ENCODE measurements at places on chromosomes 3 and 15.

DNA sequence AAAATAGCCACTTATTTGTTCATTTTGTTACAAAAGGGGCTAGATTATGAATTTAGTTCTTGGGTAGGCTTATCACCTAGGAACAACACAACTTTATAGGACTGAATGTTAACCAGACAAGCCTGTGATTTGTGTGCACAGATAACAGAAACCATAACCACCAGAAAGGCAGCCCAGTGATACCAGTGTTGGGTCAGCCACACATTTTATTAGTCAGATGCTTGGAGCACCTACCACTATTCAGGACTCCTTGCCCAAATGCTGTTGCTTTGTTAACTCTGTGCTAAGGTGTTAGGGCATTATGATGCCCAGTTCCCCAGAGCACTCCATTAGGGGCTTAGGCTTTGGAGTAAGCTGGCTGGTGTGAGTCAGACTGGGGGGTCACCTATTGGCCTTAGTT, 22.5 kb downstream of the PLCL2 start:
- DNase-seq, result no peak

DNA sequence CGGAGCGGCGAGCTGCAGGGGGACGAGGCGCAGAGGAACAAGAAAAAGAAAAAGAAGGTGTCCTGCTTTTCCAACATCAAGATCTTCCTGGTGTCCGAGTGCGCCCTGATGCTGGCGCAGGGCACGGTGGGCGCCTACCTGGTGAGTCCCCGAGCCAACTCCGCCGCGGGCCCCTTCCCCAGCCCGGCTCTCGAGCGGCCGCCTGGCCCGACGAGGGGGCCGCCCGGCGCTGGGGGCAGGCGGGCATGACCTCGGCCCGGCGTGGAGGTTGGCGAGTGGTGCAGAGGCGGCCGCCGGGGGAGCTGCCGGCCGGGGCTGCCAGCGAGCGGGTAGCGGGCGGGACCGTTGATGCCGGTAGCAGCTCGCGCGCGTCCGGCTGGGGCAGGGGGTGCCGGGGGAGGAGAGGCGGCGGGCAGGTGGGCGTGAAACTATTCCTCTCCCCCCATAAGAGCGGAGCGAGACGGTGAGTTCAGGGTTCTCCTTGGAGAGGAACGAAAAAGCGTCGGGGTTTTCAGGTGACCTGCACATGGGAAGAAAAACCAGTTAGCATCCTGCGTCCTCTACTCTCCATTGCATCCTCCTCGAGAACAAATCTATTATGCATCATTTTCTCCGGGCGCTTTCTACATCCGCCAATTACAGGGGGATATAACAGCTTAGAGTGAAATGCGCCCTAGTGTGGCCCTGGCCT, 585 bp downstream of the SLCO3A1 start:
- DNase-seq, result no peak

DNA sequence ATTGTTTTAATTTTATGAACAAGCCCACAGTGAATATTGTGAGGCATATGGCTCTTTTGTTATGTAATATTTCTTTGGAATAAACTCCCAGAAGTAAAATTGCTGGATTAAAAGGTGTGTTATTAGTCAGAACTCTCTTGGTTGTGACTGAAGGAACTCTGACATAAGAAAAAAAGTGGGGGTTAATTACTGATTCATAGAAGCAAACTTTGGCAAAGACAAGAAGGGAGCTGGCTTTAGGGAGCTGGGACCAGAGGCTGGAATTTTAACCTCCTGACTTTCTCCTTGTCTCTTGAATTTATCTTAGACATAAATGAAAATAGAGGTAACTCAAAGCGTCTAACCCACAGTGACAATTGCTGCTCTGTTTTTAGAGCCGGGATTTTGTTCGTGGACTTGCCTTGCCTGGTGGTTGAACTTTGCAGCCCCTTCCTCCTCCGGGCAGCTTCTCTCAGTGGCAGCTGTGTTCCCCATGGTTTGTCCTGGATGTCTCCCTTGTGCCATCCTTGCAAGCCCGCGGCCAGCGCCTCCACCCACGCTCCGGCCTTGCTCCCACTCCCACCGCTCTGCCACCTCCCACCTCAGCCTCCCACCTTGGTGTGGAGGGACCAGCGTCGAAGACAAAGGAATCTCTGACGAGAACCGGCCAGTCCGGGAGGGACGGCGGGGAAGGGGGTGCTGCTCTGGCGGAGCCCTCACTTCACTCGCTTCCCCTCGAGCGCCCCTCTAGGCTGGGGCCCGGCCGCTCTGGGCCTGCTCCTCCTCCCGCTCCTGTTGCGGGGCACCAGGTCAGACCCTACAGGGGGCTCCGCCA, 28.0 kb downstream of the ARHGAP31 start:
- no peak for DNase-seq

DNA sequence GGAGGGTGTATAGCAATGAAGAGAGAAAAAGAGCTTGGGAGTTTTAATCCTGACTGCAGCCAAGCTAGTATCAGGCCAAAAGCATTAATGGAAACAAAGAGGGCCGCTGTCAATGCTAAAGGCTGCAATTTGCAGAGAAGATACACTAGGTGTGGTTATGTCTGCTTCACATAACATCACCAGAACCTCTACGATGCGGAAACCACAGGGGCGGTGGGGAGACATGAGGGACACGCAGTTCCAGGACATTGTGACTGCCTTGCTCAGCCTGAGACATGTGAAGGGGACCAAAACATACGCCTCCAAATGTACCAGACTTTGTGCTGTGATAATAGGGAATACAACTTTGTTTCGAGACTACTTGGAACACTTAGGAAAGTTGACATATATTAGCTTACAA, 88.4 kb downstream of the APBA2 start:
- no peak for DNase-seq

DNA sequence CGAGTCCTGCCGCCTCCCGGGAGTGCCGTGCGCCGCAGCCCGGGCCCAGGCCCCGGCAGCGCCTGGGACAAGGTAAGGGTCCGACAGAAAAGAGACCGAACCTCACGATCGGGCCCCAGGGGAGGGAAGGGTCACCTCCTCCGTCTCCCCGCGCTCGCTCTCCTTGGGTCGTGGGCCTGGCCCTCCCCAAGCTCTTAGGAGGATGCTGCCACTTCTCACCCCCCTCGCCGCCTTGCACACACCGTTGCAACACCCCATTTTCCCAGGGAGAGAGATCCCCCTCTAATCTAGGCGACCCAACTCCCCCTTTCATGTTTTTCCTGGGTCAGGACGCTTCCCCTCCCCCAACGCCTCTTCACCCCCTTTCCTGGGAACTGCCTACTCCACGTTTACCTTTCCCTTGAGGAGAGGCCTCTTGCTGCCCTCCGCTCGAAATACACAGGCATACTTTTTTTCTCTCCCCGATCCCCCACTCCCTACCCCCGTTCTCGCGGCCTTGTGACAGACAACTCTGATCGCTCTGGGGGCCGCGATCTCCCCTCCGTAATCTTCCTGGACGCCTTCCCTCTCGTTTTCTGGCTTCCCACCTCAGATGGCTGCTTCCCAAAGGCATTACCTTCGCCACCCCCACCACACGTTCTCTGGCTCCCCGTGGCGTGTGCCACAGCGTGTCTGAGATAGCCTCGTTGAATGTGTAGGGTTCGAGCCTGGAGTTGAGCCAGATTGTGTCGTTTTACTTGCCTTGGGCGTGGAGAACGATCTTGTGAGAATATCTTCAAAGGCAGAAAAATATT, 688 bp downstream of the SETD5 start:
- peak; percentile 18 for DNase-seq

GRCh38 chr15:21271566-21271965, 168.7 kb downstream of the POTEB3 start:
- DNase-seq, result no peak

DNA sequence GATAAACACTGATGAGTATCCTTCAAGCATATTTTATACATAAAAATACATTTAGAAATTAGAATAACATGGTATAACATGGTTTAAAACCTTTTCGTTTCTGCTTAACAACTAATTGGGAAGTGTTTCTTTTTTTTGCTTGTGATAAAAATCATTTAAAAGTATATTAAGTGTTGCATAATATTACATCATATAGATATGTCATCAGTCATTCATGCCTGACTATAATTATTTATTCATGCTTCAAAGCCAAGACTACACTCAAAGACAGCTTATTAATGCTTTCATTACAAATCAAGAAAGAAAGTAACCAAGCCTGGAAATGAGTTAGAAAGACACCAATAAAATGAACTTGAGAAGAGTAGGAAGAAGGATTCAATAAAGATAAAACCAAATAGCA, 136.6 kb upstream of the TP63 start:
- DNase-seq, result no peak

GRCh38 chr3:12916159-12916558, 74.8 kb upstream of the RPL32 start:
- no peak for DNase-seq

GRCh38 chr3:114178770-114179368, at the start of gene DRD3:
TSS of gene DRD3 (minus strand) at chr3:114179052. CDS start at chr3:114171992, 7,060 bp downstream.
- DNase-seq, result no peak

GRCh38 chr15:57703387-57703786, 3.1 kb upstream of the POLR2M start:
- no peak for DNase-seq

- no peak for DNase-seq
Measured at GRCh38 chr3:72961752-72962151, 34.9 kb upstream of the PPP4R2 start.

GRCh38 chr3:6282918-6283317, 578.0 kb upstream of the GRM7 start:
- DNase-seq, result no peak

DNA sequence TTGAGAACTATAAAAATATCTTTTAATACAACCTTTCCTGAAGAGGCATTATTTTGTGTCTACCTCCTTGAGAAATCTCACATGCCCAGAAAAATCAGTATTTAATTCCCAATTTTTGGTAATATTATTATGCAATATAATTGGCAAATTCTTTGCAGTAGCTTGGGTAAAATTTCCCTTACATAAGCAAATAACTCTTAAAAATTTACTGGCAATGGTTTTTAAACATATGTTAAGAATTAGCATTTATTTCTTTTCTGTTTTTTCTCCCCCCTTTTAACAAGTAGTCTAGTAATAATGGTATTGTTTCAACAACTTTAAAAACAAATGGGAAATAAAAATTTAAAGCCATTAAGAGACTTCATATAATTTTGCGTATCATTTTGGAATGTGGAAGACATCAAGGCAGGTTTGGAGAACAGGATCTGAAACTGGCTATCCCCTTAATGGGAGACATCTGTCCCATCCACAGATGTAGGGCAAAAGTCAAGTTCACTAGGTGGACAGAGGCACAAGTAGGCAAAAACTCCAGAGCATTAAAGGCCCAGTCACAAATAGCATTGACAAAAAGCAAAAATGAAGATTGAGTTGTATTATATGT, 89.6 kb upstream of the AADACL2 start:
- DNase-seq, result no peak

- DNase-seq, result peak; percentile 86
Measured at GRCh38 chr3:72996473-72997333, at the start of gene PPP4R2. TSS of gene PPP4R2 (plus strand) at chr3:72996811. CDS start at chr3:72997038, 227 bp downstream.

GRCh38 chr15:90933301-90933700, 952 bp upstream of the HDDC3 start:
- DNase-seq, result no peak

GRCh38 chr15:75842722-75843677, at the start of gene UBE2Q2:
TSS of gene UBE2Q2 (plus strand) at chr15:75843447. CDS start at chr15:75843667, 220 bp downstream.
- peak; percentile 37 for DNase-seq

GRCh38 chr3:149615731-149616221, 42.0 kb downstream of the WWTR1 start:
- DNase-seq, result no peak

DNA sequence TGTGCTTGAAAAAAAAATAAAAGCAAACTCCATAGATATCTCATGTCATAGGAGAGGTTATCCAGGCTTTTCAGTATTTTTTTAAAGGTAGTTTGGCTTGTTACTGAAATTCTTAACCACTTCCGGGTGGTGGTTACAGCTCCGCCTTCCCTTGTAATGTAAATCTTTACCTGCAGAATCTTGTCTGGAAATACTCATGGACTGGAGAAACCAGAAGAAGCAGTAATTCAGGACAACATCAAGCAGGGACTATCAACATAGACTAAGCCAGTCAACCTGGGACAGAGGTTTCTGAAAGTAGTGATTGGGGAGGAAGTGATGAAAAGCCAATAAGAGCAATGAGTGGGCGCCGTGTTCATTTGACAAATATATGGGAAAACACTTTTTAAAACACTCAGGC, 78.9 kb upstream of the SKOR1 start:
- no peak for DNase-seq

DNA sequence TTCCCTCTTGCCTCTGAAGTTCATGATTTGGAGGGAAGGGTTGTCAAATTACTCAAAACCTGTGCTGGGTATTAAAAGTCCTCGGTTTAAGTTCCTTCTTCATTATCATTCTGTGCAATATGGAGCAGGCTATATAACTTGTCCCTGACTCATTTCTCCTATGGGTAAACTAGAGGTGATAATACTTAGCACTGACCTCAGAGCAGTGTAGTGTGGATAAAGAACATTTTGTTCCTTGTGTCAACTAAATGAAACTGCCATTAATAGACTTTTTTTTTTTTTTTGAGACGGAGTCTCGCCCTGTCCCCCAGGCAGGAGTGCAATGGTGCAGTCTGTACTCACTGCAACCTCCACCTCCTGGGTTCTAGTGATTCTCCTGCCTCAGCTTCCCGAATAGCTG, 2.2 kb upstream of the BBX start:
- no peak for DNase-seq

GRCh38 chr3:32138545-32139104, 32.2 kb downstream of the GPD1L start:
- DNase-seq, result no peak

- no peak for DNase-seq
Measured at GRCh38 chr15:56472278-56472677, 7.3 kb upstream of the MNS1 start.

- DNase-seq, result no peak
Measured at GRCh38 chr3:43017004-43017403, 37.9 kb downstream of the GASK1A start.

DNA sequence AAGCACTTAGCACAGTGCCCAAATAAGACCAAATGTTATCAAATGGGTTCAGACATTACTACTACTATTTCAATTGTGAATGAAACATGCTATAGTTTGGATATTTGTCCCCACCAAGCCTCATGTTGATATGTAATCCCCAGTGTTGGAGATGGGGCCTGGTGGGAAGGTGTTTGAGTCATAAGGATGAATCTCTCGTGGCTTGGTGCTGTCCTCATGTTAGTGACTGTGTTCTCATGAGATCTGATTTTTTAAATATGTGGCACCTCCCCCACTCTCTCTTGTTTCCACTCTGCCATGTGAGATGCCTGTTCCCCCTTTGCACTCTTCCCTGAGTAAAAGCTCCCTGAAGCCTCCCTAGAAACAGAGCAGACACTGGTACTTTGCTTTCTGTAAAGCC, 148.7 kb upstream of the TGFBR2 start:
- DNase-seq, result no peak

DNA sequence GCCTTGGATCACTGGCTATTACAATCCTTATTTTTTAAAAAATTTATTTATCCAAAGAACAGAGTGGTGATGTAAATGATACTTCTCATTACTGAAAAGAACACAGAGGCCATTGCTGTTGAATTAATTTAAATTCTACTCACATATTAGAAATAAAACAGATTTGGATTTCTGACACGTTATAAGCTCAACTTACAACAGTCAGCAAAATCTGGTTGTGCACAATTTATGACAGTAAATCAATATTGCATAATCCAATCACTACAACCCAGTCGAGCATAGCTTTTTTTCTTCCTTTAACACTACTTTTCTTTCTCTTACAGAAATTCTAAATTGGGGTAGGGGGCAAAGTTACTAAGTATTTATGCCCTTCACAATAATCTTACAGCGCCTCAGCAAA, 17.3 kb upstream of the HGD start:
- no peak for DNase-seq

All from stimulated activated CD4-positive, alpha-beta T cell treated with anti-CD3 and anti-CD28 coated beads, Interleukin-12 subunit alpha, Interleukin-12 subunit beta, amount 100 ng/mL, for 24 hours (primary cell).